Esophagus mucosa (tissue), 1 donor: ENCODE measurements at places on chromosomes 16 and 17.

GRCh38 chr17:69227541-69227940, 1.1 kb downstream of the ABCA10 start:
- ATAC-seq: no peak

DNA sequence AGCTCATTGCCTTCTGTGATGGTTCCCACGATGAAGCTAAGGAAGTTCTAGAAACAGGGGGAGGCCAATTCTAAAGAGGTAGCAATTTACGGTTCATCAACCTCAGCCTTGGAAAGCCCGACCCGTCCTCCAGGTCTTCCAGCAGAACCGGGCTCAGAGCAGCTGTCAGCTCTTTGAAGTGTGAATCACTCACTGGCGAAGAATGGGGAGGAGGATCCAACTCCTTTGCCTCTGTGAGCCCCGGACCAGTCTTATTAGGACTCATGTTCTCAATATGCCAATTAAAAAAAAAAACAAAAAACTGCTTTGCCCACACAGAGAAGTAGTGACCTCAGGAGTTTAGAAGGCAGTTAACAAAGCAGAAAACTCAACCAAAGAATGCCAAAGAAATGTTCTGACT, 31.4 kb downstream of the STX8 start:
- no peak for ATAC-seq

DNA sequence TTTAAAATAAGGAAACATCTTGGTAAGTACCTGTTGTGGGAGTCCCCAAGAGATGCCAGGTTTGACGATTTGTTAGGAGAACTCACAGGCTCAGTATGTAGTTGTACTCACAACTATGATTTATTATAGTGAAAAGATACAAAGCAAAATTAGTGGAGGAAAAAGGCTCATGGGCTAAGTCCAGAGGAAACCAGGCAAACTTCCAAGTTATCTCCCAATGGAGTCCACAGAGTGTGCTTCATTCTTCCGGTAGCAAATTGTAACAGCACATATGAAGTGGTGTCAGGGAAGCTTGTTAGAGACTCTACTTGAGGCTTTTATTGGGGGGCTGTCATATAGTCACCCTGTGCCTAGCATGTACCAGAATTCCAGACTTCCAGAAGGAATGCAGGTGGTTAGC, 2.3 kb downstream of the DDX19A start:
- ATAC-seq: no peak

DNA sequence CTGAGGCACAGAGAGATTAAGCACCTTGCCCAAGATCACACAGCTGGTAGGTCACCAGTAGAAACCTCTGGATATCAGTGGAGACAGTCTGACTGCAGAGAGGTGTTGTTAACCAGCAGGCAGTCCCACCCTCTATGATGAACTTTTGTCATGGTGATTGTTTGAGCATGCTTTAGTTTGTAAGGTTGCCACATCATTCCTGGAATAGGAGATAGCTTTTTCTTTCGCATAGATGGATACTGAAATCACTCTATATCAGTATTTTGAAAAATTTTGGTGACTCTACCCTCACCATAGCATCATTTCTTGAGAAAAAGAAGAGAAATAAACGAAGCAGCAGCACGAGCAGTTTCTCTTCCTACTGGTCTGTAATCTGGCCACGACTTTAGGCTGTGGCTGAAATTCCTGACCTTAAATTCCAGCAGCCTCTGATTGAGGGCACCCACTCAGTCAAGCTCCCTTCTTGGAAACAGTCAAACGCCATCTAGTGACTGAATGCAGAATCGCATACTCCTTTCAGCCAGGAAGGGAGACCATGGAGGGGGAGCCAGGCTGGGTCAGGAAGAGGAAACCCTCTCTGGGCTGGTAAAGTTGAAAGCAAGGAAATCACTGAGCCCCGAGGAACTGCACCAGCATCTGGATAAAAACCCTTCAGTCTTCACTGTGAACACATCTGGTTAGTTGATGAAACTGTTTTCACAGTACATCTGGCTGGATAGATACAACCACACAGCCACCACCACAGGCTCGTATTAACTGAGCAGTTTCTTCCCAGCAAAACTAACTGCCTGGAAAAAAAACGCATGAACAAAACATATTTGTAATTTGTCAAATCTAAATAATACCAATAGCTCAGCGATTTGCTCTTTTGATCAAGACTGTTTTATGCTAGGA, 108.5 kb upstream of the XYLT1 start:
- ATAC-seq: peak; percentile 71

- ATAC-seq: no peak
These were observed 32.7 kb downstream of the GNA13 start for GRCh38 chr17:65023791-65024190.

- ATAC-seq: no peak
These were observed 53.1 kb upstream of the CCL1 start for GRCh38 chr17:34416116-34416515.

- ATAC-seq: no peak
These were observed 51.2 kb upstream of the MTMR4 start for GRCh38 chr17:58565389-58566311.

DNA sequence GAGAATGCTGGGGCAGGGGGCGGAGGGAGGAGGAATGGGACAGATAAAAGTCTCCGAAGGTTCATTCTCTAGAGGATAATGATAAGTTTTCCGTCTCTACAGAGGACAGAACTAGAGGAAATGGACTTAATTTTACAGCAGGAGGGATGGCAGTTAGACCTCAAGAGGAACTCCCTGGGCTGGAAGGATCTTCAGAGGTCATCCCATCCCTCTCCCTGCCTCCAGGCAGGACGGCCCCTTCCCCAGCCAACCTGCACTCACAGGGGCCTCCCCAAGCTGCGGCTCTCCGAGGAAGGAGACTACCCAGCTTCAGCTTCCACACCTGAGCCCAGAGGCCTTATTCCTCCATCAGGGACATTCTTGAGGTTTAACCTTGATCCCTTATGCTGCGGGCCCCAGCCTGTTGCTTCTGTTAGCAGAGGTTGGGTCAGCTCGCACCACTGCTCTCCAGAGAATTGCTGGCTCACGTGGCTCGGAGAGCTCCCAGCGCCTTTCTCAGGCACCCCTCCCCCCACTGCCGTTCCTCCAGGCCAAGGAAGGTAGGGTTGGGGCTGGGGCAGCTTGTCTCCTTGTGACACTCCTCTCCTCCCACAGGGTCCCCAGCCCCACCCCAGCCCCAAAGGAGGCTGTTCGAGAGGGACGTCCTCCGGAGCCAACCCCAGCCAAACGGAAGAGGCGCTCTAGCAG, 8.5 kb downstream of the ELOB start:
- ATAC-seq: peak; percentile 66

DNA sequence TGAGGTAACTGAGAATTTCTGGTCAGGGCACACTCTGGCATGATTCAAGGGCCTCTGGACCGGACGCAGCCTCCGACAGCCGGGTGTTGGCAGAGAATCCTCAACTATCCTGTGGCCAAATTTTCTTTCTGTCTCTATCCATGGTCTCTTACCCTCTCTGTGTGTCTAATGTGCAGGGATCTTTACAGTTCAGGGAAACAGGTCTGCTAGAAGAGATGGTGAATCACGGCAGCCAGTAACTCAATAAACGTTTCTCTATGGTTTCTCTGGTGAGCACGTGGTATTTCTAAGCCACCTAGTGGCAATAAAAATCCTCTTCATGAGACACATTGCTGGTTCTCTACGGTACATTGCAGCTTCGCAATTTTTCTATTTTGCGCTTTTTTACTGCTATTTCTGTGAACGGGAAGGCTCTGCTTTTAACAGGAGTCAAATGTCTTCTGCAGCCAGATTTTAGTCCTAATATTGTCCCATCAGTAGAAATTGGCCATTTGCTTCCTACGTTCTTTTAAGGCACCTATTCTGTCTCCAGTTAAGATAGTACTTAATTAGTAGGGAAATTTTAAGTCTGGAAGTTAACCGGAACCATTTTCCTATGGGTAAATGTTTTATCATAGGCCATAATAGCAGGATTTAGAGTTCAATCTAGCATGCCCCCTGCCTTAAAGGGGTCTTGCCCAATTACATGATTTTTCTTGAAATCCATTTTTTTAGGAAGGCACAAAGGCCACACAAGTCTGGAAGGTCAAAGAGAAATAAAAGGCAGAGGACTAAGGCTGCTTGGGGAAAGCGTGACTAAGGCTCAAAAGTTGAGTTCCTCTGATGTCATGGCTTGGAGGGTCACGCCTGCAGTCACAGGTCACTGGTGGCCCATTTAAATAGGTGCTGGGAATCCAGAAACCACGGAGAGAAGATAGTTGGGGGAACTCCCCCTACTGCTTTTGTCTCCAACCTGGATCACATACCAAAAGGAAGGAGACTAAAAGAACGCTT, 31.5 kb downstream of the QPRT start:
- ATAC-seq: peak; percentile 87

- ATAC-seq: peak; percentile 22
These were observed 38.2 kb upstream of the IL21R start for GRCh38 chr16:27363797-27364196.

GRCh38 chr17:60597297-60597696, 2.7 kb upstream of the PPM1D start:
- no peak for ATAC-seq

- ATAC-seq: no peak
These were observed 11.1 kb downstream of the ZNF385C start for GRCh38 chr17:42087042-42087701.

DNA sequence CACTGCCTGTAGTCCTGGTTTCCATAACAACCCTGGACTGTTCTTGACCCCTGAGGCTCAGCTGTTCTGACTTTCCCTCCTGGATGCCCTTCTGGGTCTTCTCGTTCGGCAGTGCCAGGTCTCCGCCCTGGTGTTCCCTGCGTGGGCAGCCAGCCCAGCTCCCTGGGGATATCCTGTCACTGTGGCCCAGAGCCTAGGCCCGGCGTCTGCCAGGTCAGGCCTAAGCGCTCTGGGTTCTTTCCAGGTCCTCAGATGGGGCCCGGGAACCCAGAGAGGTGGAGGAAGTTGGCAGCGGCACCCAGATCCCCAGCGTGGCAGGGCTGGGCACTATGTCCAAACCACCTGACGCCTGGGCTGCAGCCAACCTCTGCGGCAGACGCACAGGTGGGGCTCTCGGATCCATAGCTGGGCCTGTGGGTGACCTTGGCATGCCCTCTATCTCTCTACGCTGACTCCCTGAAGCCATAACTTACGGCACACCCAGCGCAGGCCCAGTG, 12.5 kb upstream of the ATP2A3 start:
- peak; percentile 85 for ATAC-seq

GRCh38 chr17:48429638-48430586, at the start of gene SKAP1:
TSS of gene SKAP1 (minus strand) at chr17:48430214.
- peak; percentile 59 for ATAC-seq

DNA sequence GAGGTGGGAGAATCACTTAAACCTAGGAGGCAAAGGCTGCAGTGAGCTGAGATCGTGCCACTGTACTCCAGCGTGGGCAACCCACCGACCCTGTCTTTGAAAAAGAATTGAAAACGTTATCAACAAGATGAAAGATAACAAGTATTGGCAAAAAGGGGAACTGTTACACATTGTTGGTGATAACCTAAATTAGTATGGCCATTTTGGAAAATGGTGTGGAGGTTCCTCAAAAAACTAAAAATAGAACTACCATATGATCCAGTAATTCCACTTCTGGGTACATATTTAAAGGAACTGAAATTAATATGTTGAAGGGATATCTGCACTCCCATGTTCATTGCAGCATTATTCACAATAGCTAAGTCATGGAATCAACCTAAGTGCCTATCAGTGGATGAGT, 61.0 kb downstream of the ABHD15 start:
- ATAC-seq: no peak
